ENCODE measurements at places on chromosomes 2 and 18.
A peak's percentile ranks its signal among the peaks of the same experiment; 100 is the strongest.

DNA sequence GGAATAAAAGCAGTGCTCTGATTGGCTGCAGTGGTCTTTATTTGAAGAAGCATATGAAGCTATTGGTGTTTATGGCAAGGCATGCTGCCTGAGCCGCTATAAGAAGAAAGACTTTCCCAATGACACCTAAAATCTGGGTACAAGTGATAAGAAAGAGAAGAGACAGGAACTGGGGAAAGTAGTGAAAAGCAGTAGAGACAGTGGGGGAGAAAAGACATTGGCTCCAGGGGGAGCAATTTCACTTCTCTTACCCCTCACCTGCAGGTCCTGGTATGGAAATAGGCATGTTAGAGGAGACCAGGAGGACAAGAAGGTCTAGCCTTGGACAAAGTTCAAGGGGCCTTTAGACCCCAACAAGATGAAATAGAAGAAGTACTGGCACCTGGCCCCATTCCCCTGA is 47.1 kb downstream of the PLCL1 start:
- no peak for DNase-seq

GRCh38 chr2:172087780-172088244 is 2.5 kb downstream of the DLX1 start:
- DNase-seq, result no peak

DNA sequence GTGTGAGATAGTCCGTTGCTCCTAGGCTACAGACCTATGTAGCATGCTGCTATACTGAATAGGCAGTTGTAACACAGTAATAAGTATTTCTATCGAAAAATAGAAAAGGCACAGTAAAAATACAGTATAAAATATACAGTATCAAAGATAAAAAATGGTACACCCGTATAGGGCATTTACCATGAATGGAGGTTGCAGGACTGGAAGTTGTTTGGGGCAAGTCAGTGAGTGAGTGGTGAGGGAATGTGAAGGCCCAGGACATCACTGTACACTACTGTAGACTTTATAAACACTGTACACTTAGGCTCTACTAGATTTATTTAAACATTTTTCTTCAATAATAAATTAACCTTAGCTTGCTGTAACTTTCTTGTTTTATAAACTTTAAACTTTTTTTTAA is 3.5 kb downstream of the MAP3K20 start:
- DNase-seq, result no peak

DNA sequence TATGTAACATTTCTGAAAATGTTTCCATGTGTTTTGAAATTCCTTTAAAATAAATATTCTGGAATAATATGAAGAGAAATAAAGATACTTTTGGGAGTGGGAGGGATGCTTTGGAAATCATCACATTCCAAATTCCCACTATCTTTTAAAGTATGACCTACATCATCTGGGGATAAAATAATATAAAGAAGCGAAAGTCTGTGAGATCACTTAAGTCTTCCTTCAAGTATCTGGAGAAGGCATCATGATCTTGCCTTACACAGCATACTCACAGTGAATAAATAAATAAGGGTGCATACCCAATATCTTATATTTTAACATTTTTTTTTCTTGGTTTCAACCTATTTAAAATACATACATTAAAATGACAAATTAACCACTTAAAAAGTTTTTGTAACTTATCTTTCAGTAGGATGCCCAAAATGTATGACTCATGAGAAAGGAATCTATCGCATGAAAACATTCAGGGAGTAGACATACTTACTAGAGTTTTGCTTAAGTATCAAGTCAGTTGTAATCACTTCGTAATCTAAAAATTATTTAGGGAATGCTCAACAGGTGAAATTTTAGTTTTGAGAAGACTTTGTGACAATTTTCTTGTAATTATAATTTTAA is 248.3 kb upstream of the COL3A1 start:
- no peak for DNase-seq

- DNase-seq, result no peak
Observed at GRCh38 chr2:28749526-28749925, 2.1 kb upstream of the PPP1CB start.

DNA sequence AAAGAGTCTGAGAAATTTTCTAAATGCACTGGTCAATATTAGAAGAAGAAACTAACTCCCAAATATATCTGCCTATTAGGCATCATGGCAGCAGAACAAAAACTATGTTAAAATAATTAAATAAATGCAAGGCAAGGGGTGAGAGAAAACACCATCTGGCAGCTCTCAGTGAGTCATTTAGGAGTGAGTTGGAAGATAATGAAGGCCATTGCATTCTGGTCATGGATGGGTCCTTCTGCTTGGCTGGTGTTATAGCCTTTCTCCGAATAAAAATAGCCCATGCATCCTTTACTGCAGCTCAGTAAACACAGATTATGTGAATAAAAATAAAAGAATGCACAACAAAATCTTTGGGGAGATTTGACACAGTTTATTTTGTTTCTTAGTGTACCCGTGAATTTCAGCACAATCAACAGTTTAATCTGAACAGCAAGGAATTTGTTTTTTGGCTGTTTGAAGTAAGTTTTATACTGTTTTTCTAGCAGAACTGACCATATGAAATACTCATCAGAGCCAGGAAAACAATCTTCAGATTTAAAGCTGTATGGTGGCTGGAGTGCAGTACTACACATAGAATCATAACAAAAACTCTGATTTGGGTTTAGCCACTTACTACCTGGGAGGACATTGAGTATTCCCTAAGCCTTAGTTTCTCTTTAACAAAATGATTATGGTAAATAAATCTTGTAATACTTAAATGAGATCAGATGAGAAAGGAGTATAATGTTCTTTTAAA is 225.1 kb upstream of the ITGA4 start:
- no peak for DNase-seq

GRCh38 chr2:53787614-53788289 is 908 bp downstream of the ERLEC1 start:
- DNase-seq, result peak; percentile 18

GRCh38 chr18:73924307-73924706 is 223.3 kb downstream of the FBXO15 start:
- no peak for DNase-seq

DNA sequence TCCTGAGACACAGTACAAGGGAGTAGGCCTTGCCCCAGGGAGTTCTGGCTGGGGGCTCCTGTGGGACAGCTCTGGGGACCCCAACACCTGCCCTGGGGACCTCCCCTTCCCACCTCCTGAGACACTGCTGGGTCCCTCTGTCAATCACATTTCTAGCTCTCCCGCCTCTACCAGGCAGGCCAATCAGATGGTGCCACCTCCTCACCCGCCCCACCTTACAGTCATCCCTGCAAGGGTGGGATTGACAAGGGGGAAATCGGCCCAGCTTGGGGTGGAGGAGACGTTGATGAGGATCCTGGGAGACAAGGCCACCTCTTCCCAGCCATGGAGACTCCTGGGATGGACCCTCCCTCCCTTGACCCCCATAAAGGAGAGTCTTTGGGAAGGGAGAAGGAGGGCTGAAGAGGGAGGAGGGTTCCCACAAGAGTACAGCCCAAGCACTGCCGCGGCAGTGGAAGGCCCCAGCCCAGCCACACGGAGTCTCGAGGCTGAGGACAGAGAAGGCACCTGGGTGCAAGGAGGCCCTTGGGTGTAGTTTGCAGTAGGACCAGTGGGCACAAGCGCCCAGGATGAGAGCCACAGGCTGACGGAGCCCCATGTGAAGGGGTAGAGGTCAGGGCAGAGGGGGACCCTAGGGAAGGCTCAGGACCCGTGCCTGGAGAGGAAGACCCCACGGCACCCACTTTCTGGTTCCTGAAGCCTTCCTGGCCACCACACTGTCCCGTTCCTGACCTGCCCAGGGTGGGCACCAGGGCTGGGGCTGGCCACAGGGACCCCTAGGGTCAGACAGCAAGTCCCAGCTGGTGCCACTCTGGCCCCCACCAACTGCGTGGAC is 109.9 kb upstream of the OTOS start:
- DNase-seq, result peak; percentile 2

DNA sequence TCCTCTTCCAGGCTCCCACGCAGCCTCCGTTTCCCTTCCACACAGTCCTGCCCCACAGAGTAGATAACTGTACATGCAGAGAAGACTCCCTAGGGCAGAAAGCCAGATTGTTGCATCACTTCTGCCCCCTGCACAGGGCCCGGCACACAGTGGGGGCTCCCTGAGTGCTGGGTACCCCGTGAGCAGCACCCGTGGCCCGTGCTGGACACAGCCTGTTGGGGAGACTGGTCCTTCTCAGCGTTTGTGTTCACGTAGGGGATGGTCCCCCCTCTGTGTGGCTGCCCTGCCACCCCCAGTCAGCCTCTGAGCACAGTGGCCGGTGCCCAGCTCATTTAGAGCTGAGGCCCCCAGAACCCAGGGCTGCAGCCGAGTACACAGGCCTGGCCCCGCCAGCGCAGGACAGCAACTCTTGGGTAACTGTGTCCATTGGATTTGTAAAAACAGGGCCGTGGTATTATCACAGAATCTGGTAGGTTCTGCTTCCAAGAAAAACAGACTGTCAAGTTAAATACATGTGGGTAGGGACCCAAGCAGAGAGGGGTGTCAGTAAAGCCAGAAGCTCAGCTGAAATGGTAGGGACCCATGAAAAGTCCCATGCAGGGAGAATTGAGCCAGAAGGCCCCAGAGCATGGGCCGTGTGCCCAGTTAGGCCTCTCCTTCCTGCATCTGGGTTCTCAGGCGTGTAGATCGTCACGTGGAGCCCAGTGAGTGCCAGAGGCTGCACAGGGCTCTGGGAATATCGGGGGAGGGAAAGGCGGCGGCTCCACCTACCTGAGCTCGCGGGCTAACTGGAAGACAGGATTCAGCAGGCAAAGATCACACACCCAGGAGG is 257.3 kb downstream of the ATAD2B start:
- no peak for DNase-seq

GRCh38 chr2:46306988-46307655 is 9.9 kb downstream of the EPAS1 start:
- DNase-seq, result no peak

DNA sequence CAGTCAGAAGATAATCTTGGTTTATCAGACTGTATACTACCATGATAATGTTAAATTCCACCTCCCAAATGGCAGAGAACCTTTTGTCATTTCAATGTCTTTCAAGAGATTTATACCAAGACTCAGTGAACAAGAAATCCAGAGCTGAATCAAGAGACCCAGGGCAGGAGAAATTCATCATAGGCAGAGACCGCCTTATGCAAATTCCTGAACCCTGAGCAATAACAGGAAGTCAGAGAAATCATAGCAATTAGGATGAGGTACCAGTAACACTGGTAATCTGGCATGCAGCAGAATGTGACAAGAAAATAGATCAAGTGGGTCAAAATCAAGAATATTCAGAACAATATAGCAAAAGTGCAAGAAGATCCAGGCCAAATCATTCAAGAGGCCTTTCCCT is 412.4 kb upstream of the LRATD1 start:
- DNase-seq, result no peak

DNA sequence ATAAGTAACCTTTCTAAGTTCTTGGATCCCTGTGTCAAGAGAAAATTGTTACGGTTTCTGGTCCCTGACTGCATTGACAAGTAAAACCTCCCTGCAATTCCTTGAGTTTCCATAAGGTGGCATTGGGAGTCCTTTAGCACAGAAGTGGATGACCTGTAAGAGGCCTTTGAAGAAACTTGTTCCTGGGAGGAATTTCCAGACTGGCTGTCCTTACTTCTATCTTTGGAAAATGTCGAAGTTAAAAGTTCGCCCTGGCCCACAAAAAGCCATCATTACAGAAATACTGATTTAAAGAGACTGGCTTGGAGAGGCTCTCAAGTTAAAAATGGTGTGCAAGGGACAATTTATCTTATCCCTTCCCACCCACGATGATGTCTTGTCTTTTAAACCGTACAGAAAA is 218.4 kb downstream of the CDH20 start:
- DNase-seq, result peak; percentile 40

DNA sequence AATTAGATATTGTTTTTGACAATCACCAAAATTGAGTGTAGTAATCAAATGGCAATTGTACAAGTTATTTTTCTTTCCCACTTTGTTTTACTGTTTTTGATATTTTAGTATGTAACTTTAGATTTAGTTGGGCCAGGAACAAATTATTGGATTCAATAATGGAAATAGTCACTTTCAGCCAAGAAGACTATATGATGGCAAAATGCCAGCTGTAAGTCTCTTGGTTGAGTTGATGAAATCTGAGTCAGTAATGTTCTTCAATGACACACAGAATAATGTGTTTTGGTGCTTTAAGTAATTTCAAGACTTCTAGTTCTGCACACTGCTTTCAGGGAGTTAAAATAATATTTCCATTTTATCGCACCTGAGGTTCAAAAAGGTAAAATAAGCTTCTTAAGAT is 2022.0 kb upstream of the CELF4 start:
- DNase-seq, result no peak

DNA sequence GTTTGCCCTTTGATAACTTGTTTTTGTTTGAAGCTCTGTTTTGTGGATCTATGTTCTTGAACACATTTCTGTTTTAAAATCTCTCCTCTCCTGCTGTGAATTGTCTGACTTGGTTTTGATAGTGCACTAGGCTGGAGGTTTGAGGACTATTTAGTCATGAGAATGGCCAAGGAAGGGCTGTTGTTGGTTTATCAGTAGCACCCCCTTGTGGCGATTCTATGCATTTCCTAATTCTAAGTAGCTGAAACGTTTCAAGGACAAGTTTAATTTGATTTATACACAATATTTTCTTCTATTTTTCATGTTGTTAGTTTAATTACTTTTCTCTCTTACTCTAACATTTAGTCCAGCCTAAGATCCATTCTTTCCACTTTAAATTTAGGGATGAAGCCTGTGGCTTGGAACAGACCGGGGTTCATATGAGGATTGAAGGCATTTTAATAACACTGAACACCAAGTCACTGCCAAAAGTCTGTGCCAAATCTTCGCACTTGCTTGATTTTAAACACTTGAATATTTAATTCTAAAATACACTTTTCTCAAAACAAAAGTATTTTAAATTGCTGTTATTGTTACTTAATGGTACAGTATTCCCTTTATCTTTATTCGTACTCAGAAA is 166.0 kb downstream of the SOCS6 start:
- DNase-seq, result peak; percentile 33

GRCh38 chr2:152529420-152530115 is 187.7 kb downstream of the PRPF40A start:
- no peak for DNase-seq

DNA sequence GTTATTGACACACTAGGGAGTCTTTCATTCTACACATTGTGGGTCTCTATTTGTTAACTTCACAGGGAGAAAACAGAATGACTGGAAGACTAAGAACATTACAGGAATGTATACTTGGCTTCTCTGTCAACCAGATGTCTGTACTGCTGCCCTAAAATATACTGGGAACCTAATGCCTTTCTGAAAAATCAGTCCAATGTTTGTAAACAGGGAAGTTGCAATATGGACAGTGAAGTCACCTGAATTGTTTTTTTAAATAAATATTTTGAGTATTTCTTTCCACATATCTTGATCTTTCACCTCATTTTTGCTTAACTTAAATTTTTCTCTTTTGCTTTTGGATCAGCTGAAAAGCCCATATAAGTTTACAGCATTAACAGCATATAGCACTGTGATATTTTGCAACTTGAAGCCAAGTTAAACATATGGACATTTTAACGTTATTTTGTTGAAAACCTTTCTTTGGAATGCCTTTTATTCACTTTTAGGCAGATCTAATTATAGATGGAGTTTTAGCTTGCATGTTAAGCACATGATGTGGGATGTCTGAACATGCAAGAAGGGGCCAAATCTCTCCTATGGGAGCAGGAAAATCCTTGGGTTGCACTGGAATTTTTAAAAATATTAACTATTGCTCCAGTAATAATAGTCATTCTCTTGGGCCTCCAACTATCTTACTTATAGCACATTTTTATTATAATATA is 137.7 kb upstream of the TWIST2 start:
- DNase-seq, result no peak

Data from stimulated activated CD4-positive, alpha-beta T cell treated with anti-CD3 and anti-CD28 coated beads, Interleukin-4, amount 100 ng/mL, for 24 hours (primary cell).